ENCODE measurements at places on chromosomes 3 and 15.
A peak's percentile ranks its signal among the peaks of the same experiment; 100 is the strongest.

- no peak for DNase-seq
Measured at GRCh38 chr15:65189102-65189740, 4.1 kb upstream of the CLPX start.

DNA sequence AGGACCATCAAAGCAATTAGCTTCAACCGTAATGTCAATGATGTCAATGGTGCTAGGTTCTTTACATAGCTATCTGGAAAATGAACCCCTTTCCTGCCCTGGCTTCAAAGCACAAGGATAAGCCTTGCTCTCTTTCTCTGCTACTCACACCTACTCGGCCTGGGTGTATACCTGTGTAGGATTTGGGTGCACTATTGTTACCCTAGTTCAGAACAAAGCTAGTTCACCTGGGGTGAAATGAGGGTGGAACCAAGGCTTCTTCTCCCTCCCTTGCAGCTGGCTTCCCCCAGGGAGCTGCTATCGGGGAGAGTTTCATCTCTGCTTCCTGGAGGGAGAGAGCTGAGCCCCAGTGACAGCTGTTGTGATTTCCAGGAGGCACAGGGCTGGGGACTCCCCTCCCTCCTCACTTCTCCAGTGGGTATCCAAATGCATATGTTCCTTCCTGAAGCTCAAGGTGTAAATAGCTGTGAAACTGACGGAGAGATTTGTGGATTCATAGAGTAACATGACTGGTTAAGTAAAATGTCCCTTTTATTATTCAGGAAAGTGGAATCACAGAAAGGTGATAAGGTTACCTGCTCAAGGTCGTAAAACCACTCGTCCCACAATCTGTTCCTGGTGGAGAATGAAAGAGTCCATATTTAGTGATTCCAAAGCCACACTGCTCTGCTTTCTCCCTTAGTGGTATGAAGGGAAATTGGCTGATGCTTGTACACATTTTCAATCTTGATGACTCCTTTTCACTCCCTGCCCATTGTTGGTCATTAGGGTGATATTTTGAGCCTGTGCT is 11.8 kb upstream of the C3orf70 start:
- DNase-seq, result no peak

GRCh38 chr3:63029326-63029725 is 154.1 kb upstream of the CADPS start:
- no peak for DNase-seq

DNA sequence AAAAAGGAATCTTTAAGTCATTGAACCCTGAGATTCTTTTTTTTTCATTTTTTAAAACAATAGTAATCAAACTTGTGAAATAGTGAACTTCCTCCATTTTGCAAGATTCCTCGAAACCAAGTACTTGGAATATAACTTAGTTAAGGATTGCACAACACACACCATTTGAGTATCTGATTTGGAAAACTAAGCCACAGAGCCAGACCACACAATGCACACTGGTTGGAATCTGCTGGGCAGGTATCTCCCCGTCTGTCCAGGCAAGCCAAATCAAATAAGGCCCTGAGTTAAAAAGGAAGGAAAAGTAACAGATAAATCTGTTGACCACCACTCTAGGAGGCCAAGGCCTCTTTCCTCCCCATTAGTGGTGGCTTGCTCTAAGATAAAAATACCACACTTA is 177.5 kb upstream of the ICE2 start:
- no peak for DNase-seq

- DNase-seq, result no peak
Measured at GRCh38 chr3:173849489-173849888, 451.9 kb downstream of the NLGN1 start.

- DNase-seq, result no peak
Measured at GRCh38 chr3:45968706-45969105, 25.4 kb downstream of the CXCR6 start.

GRCh38 chr15:64067564-64068030 is 21.3 kb upstream of the DAPK2 start:
- peak; percentile 69 for DNase-seq

DNA sequence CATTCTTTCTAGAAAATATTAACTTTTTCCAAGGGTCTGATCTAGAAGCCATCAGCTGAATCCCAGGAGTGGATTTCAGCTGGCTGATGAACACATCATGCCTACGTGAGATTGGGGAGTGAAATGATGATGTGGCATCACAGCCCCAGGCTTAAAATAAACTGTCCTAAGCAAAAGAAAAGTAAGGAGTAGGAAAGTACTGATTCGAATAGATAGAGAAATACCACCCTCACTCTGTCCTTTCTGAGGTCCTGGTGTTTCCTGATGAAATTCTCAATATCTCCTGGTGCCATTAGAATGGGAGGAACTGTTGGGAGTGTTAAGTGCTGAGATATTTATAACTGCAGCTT is 376.8 kb upstream of the SEMA6D start:
- DNase-seq, result no peak

DNA sequence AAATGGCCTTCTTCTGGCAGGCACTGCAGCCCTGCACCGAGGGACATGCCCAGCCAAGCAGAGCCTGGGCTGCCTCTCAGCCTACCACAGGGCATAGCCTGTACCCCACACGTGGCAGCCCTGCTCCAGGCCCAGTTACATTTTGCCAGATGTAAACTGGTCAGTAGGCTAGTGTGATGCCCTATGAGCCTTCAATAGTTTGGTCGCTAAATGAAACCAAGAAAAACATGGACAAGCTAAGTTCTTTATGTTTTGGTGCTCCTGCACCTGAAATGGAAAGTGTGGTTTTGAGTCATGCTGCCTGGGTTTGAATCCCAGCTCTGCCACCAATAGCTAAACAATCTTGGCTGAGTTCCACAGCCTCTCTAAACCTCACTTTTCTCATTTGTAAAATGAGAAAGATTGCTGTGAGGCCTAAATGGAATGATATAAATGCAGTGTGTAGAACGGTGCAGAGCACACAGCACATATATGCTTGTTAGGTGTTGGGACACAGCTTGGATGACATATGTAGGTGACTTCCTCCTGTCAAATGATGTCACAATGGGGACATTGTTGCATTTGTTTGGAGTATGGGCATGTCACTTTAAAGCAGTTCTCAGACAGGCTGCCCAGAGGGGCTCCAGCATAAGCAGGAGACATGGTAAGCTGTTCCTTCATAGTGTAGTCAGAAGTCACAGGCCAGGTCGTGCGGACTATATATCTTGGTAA is 57.4 kb downstream of the ZBTB38 start:
- no peak for DNase-seq

DNA sequence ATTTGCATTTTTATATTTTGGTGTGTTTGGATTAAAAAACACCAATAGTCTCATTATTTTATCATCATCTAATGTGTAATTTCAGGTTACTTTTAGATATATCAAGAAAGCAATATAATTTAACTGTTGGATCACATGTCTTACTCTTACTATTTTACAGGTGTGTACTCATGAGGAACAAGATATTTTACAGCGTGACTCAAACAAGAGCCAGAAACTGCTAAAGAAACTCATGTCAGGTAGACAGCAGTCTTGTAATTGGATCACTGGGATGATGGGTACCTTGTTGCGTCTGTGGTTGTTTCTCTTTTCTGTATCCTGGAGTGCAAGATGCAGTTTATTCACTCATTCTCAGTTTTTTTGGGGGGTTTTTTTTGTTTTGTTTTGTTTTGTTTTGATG is 12.9 kb downstream of the TRIP4 start:
- DNase-seq, result no peak

DNA sequence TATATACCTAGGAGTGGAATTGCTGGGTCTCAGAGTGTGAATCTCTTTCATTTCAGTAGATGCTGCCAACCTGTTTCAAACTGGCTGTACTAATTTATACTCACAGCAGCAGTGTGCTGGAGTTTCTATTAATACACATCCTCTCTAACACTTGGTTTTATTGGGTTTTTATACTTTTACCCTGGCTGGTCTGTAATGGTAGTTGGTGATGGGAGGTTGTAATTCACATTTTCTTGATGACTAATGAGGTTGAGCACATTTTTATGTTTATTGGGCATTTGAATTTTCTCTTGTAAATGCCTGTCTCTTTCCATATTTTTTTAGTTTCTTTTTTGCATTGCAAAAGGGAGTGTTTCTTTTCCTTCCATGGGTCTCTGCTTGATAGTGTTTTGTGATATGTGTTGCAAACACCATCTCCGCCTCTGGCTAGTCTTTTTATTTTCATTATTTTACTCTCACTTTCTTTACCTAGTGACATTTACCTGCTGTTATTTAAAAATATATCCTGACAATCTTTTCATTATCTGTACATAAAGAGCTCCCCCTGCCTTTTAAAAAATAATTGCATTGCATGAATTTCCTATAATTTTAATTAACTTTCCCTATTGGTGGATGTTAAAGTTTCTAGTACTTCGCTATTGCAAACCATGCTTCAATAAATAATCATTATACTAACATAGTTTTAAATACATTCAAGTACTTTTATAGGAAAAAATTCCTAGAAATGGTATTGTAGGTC is 49.0 kb upstream of the GCNT3 start:
- DNase-seq, result no peak

DNA sequence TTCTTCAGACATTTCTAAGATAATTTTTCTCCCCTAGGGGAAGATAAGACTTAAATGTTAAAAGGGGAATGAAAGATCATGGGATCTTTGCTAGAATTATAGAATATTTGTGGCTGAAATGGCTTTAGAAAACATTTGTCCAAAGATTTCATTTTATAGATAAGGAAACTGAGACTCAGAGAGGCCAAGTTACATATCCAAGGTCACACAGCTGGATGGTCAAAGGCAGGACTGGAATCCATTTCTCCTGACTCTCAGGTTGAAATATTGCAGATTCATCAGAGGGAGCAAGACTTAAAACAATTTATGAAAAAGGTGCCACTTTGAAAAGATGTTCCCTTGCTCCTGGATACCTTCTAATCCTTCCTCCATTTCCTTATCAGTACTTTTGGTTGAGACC is 19.5 kb upstream of the LEKR1 start:
- no peak for DNase-seq

DNA sequence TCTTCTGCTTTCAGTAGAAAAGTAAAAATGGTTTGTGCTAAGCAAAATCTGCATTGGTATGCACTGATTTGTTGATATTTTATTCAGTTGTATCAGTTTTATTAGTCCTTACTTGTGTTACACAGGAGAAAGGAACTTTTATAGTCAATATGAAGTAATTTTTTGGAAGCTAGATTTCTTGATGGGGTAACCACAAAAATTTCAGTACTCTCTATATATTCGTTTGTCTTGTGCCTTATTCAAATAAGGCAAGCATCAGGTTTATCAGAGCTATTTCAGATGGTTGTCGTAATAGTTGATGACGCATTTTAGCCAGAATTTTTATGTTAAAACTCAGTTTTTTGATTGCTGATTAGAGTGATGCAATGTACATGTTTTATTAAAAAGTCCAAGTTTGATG is 50.7 kb upstream of the NIPA1 start:
- no peak for DNase-seq

All from activated CD4-positive, alpha-beta T cell treated with anti-CD3 and anti-CD28 coated beads, Interleukin-2, amount 50 U/mL, for 1 hour (primary cell).